ENCODE measurements at places on chromosomes 12 and 14.

- DNase-seq: peak; percentile 88
Measured at GRCh38 chr14:75307700-75308379, 29.2 kb downstream of the FOS start.

DNA sequence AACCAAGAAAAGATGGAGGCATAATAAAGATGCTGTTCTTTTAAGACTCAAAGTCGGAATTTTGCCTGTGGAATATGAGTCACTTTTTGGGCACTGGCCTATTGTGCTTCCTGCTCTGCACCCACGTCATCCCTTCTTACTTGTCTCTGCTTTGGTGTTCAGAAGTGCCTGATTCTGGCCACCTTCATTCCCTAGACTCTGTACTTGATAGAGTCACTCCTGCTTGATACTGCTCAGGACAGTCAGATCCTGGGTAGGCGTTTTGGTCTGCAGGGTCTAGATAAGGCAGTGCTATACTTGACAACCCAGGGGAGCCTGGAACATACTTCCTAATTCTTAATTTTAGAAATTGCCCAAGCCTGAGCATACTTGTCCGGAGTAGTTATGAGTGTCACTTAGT, 1.9 kb downstream of the LRRK2 start:
- DNase-seq: no peak

- no peak for DNase-seq
Measured at GRCh38 chr14:94636744-94637412, 24.7 kb downstream of the SERPINA3 start.

- no peak for DNase-seq
Measured at GRCh38 chr14:77554816-77555599, 56.4 kb upstream of the ISM2 start.

GRCh38 chr12:14272956-14273912, 92.2 kb upstream of the ATF7IP start:
- DNase-seq: no peak

- no peak for DNase-seq
Measured at GRCh38 chr12:132160016-132160415, 15.8 kb downstream of the NOC4L start.

GRCh38 chr14:71311061-71311460, 403.8 kb downstream of the PCNX1 start:
- no peak for DNase-seq

GRCh38 chr12:99833397-99833796, 151.3 kb downstream of the ANKS1B start:
- no peak for DNase-seq

GRCh38 chr14:76262641-76263040, 110.9 kb downstream of the GPATCH2L start:
- DNase-seq: no peak

- no peak for DNase-seq
Measured at GRCh38 chr14:86450085-86450484, 920.1 kb downstream of the FLRT2 start.

GRCh38 chr12:110992909-110993308, 72.5 kb upstream of the MYL2 start:
- DNase-seq: no peak

DNA sequence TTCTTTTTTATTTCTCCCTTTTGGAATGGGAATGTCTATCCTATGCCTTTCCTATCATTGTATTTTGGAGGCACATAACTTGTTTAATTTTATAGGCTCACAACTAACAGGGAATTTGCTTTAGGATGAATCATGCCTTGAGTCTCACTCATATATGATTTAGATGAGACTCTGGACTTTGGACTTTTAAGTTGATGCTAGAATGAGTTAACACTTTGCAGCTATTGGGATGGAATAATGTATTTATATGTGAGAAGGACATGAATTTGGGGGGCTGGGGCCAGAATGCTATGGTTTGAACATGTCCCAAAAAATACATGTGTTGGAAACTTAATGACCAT, 365.3 kb downstream of the ZFP36L1 start:
- DNase-seq: no peak

DNA sequence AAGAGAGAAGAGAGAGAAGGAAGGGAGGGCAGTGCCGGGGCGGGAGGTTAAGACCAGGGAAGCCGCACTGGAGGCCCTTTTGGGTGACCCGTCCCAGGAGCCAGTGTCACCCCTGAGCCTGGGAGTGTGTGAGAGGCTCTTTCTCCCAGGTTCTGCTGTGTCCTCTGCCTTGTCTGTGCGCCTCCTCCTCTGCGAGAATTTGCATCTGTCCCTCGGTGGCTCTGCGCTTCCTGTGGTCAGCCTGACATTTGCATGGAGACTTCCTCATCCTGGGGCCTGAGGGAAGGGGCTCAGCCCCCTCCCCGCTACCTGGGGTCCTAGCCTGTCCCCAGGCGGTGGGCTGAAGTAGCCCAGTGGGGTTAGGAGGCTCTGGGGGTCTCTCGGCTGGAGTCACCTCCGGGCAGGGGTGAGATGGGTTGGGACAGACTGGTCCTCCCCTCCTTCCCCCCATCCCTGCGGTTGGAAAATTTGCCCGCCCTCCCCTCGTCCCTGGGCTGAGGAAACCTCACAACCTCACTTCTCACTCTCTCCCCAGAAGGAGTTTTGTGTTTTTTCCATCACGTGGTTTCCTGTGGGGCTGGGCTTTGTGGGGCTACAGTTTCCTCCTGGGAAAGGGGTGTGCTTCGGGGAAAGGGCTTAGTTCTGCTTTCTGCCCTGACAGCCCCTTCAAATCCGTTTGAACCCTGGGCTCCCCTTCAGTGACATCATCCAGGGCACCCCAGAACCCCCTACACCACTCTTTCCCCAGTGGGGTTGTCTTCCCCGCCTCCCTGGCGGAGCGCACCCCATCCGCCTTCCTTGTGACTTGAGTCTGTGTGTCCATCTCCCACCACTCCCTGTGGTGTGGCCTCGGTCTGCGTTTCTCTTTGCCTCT, 2.5 kb downstream of the PTPN6 start:
- DNase-seq: no peak

DNA sequence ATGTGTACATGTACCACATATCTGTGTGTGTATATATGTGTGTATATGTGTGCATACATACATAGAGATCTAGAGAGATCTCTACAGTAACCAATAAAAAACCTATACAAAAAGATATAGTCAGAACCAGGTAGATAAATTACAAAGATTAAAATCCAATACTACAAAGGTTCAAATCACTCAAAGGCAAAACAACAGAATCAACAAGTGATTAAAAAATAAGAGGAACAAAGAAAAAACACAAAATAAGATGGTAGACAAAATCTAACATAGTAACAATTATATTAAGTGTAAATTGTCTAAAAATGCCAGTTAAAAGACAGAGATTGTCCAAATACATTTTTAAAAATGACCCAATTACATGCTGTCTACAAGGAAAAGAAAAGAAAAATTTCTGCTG, 83.6 kb downstream of the R3HDM2 start:
- DNase-seq: no peak

DNA sequence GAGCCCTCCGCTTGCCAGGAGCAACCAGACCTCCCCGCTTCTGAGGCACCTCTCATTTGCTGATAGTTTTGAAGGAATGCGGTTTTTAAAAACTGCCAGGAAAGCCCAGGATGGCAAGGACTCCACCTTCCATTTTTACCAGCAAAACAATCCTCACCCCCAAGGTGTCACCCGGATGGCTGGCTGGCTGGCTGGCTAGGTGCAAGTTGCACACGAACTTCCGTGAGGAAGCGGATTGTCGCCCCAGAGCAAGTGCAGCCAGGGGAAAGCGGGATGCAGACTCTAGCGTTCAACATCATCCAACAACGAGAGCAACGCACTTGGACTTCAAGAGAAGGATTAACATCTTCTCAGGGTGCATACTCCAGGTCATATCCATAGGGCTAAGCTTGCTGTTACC, 125.4 kb downstream of the RIMBP2 start:
- no peak for DNase-seq

DNA sequence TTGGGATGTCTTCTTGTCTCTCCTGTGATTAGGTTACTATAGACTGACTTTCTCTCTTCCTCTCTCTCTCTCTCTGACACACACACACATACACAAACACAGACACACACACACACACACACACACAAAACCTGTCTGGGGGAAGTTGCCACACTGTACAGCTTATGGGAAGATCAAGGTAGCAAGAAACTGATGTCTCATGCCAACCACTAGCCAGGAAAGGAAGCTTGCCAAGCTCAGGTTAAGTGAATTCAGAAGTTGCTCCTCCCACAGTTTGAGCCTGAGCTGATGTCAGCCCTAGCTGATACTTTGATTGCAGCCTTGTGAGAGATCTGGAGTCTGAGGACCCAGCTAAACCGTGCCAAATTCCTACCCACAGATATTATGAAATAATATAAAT, 67.1 kb downstream of the PPFIA2 start:
- DNase-seq: no peak

DNA sequence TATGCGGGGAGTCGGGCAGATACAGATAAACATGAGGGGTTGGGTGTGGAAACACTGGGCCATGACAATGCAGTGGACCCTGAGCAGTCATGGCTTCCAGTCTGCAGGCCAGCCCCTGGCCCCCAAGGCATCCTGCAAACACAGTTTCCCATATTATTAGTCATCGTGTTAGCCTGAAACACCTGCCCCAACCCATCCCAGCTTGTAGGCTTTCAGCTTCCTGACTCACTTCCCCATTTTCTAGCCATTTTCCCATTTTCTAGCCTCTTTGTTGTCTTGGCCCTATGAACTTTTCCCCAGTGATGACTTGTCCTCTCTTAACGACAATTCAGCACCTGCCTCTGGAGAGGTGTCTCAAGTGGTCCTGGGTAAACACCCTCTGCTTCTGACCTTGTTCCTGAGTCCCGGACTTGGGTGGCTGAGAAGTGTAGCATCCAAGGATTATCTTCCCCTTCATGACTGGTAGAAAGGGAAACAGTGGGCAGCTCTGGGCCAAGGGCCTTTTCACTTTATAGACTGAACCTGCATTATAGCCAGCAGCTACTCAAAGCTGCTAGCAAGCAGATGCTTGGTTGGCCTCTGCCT, 4.3 kb upstream of the PGF start:
- no peak for DNase-seq

DNA sequence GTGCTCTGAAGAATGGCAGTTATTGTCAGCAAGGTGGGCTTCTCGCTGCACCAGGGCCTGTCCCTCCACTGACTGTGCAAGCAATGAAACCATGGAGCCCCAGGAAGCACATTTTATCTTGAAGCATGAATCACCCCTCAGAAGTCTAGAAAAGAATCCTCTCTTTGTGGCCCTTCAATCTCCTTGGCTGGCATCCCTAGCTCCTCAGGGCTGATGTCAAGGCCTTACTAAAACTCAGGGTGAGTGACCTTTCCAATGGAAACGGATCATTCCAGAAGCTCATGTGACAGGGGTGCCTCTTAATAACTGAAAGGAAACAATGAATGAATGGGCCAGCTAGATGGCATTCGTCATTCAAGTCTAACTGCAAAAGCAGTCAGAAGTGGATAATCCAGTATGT, 22.3 kb upstream of the PLEKHH1 start:
- DNase-seq: no peak

DNA sequence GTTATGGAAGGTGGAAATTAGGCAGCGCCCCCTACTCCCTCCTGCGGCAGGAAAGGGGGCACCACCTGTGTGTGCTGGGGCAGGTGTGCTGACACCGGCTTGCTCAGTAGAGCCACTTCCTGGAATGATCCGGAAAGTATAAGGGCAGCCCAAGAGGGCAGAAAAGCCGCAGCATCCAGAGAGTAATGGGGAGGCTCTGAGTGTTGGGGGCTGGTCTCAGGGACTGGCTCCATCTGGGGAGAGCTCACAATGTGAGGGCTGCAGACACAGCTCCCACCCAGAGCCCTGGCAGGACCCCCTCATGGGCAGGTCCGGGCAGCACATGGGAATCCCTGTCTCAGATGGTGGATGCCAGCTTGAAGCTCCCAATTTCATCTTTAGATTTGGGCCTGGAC, 187.6 kb upstream of the C14orf180 start:
- no peak for DNase-seq

- DNase-seq: no peak
Measured at GRCh38 chr14:89973234-89973823, 17.6 kb downstream of the TDP1 start.

- no peak for DNase-seq
Measured at GRCh38 chr12:91127751-91128150, 16.5 kb upstream of the LUM start.

DNA sequence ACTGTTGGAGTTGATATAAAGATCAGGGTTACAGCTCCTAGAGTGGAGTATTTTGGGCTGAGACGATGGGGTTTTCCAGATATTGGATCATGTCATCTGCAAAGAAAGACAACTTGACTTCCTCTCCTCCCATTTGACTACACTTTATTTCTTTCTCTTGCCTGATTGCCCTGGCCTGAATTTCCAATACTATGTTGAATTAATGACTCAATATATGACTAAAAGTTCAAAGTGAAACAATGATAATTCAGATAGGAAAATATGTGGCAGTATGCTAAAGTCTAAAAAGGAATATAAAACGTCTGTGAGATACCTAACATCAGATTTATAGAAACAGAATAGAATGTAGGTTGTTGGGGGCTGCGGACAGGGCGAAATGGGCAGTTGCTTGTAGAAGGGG, 72.2 kb downstream of the BHLHE41 start:
- no peak for DNase-seq

DNA sequence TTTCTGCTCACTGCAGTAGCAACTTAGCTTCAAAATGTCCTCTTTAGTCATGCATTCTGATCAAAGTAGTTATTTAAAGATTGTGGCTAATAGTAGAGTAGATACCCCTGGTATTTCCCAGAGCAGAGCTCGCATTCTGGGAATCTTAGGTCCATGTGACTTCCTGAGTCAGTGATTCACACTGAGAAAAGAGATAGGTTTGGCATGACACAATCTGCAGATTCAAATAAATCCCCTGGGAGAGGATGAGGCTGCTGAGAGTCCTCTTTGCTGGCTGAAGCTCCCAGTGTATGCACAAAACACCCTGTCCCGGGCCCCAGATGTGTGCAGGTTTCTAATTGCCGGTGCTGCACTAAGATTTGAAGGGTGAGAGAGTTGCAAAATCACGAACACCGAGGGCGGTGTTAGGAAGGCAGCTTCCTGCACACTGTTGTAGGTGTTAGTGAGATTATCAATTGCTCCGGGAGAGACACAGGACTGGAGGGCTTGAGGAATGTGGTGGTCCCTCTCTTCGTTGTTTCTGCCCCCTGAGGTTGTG, 233.2 kb downstream of the NRXN3 start:
- DNase-seq: no peak
